ENCODE measurements at places on chromosomes 13 and 19.

- no peak for DNase-seq
Observed at GRCh38 chr19:13670846-13671245, 93.5 kb upstream of the MRI1 start.

GRCh38 chr13:66994097-66994496 lies 236.0 kb downstream of the PCDH9 start:
- peak; percentile 20 for DNase-seq

DNA sequence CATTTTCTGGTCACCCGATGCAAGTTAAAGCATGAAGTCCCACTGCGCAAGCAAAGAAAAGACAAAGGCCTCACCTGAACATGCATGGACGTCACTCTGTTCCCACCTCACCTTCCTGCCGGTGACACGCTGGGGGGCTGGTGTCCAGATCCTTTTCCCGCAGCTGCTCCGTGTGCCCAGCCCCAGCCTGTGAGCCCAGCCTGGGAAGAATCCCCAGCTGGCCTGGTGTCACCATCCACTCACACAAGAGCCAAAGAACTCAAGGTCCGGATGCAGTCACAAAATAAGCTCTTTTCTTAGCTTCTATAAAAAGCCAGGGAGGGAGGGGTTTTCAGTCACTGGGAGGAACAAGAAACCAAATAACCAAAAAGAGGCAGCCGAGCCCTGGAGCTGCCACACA lies 249.9 kb downstream of the COL4A1 start:
- no peak for DNase-seq

DNA sequence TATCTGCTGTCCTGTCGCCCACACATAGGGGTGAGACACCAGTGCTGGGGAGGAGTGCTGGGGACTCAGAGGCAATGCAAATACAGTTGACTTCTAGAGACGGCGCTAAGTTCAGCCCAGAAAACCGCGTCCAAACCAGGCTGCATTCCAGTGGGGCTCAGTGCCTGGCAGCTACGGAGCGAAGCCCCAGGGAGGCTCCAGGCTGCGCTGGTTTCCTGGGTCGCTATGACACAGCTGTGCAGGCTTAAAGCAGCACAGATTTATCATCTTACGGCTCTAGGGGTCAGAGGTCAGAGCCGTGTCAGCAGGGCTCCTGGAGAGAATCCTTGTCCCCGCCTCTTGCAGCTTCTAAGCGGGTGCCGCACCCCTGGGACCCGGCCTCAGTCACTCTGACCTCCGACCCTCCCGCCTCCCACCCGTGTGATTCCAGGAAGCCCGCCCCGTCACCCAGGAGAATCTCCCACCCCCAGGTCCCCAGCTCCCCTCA lies 61.6 kb downstream of the ANKRD10 start:
- no peak for DNase-seq

DNA sequence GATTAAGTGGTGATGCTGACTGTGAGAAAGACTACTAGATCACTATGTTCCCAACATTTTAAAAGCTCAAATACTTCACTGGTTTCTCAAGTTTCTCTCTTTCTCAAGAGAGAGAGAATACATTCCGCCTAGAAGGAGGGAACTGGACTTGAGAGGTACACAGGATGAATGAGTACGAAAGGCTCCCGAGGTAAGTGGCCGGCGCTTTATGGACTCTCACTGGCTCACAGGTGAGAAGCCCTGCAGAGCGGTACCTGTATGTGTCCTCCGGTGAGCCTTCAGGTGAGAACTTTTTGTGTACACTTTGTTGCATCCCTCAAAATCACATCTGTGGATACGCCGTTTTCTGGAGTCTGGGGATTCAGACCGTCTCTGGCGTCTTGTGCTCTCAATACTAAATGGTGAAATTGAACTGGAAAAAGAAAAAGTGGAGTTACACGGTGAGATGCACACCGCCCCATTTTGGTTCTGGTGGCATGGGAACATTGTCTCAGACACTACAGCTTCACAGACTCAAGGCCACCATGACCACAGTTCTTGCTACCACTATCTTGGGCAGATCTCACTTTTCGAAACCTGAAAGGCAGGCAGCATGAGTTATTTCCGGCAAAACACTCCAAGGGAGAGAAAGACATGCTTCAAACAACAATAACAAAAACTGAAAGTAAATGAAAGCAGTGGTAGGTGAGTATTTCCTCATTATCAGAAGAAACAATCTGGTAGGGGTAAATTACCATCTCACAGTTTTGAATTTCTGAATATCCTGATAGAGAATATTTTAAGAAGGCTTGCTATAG lies 418.9 kb downstream of the KLF12 start:
- peak; percentile 16 for DNase-seq

DNA sequence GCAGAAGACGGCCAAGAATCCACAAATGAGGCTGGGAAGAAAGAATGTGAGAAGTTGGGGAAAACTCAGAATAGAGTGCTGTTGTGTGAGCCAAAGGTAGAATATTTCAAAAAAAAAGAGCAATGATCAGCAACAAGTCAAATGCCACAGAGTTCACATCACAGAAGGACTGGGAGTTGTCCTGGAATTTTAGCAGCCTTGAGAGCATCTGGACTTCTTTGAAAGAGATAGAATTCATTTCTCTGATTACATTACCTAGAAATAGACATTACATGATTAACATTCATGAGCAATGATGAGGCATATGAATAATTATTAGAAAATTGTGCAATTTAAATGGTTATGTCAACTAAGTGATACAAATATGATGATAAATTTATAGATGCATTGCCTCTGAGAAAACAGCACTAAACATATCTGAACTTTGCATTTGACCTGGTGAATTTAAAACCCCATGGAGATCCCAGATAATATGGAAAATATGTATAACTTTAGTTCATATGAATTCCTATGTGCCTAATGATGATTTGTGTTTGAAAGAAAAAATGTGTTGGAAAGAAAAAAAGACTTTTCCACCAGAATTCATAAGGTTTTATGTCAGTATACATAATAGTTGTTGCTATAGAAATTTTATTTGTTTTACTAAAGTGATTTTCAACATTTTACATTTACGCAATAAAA lies 186.2 kb downstream of the POSTN start:
- DNase-seq, result no peak

- peak; percentile 16 for DNase-seq
Observed at GRCh38 chr13:32734511-32734910, 148.3 kb downstream of the PDS5B start.

DNA sequence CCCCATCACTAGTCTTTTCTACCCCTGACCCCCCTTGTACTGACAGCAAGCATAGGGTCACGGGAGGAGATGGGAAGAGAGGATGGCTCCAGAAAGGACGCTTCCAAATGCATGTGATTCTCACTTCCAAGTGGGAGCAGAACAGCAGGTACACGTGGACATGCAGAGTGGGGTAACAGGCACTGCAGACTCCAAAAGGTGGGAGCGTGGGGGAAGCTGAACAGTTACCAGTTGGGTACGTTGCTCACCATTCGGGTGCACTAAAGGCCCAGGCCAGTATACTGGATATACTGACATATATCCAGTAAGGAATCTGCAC lies 2.3 kb upstream of the ETV2 start:
- no peak for DNase-seq

Measured in stimulated activated naive CD8-positive, alpha-beta T cell treated with anti-CD3 and anti-CD28 coated beads, Interleukin-15, Interleukin-2, amounts not matched to agents 100 U/mL and 50 U/mL, for 24 hours (primary cell).